Esophagus squamous epithelium (tissue), 5 donors: ENCODE measurements at places on chromosomes 12 and 14.

- DNase-seq = no peak
Observed at GRCh38 chr14:20772650-20773049, 4.4 kb downstream of the EDDM3B start.

DNA sequence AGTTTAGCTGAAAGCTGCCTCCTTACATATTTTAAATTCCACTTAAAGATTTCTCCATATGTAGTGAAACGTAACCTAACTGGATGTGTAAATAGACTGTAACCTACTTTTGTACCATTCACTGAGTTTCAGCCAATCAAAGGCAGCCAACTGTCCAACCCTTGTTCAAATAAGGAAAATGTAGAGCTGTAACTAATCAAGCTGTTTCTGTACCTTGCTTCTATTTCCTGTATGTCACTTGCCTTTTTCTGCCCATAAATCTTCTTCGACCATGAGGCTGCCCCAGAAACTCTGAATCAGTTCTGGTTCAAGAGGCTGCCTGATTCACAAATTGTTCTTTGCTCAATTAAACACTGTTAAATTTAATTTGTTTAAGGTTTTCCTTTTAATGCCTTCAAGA lies 6.3 kb downstream of the SLC7A8 start:
- DNase-seq = no peak

GRCh38 chr12:6235906-6236640 lies 35.9 kb downstream of the CD9 start:
- no peak for DNase-seq

- no peak for DNase-seq
Observed at GRCh38 chr12:39355841-39356240, 87.1 kb downstream of the KIF21A start.

GRCh38 chr12:126772171-126772864 lies 1494.7 kb upstream of the TMEM132C start:
- DNase-seq = no peak

DNA sequence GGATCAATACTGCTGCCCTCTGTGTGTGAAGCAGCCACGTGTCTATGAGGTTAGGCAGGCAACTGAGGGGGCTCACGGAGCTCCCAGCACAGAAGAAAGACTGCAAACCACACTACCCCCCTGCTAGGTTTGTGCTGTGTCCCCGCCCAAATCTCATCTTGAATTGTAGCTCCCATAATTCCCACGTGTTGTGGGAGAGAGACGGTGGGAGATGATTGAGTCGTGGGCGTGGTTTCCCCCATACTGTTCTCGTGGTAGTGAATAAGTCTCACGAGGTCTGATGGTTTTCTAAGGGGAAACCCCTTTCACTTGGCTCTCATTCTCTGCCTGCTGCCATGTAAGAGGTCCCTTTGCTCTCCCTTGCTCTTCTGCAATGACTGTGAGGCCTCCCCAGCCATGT lies 68.6 kb downstream of the ACTN1 start:
- no peak for DNase-seq

- no peak for DNase-seq
Observed at GRCh38 chr12:100356644-100357223, at the start of gene SLC17A8. SLC17A8 (plus strand) TSS chr12:100357074; CDS start chr12:100357392, 318 bp downstream.
